Testis (tissue), 5 donors: ENCODE measurements at places on chromosomes 11 and 22. TPM values are rescaled to one million over a fixed set of nuclear protein-coding genes. Genes with fewer than 3 reads are reported as not detected.

DNA sequence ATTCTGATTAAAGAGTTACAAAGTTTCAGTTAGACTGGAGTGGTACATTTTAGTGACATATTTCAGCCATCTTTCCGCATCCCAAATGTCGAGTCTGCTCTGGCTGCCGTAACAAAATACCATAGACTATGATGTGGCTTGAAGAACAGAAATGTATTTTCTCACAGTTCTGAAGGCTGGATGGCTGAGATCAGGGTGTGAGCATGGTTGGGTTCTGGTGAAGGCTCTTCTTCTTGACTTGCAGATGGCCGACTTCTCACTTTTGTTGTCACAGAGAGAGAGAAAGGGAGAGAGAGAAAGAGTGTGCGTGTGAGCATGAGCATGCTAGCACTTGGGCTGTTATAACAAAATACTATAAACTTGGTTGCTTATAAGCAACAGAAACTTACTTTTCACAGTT is 335.4 kb upstream of the RAG2 start:
- peak; percentile 27 for DNase-seq

DNA sequence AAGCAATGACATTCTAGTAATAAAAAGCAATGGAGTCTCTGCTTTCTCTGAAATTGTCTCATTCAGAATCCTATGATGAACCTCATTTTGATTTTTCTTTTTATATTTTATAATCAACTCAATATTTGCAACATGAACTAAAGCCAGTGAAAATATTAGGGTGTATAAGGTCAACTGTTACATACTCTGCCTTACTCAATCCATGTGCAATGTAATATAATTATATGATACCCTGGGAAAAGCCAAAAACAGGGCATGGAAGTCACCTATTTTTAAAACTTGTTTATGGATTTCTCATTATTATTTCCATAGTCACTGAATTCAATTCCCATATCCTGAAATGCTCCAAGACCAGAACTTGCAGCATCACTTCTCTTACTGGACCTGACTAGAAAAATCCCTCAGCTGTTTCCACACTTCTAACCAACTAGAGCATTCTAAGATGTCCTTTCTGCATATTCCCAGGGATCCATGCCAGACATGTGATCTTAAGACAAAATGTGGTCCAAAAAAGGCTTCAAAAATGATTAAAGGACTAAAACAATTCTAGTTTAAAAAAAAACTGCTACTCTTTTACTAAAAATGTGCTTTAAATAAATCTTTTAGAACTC is 97.3 kb downstream of the GUCY1A2 start:
- no peak for DNase-seq

GRCh38 chr11:107041088-107041444 is 22.8 kb upstream of the GUCY1A2 start:
- no peak for DNase-seq

GRCh38 chr22:38423512-38424503 is 31.2 kb downstream of the KCNJ4 start:
- DNase-seq: no peak

GRCh38 chr22:29636751-29637150 is 33.3 kb downstream of the NF2 start:
- DNase-seq: peak; percentile 34

PHOX2A gene
- total RNA-seq: 1.3 TPM

OR51I1 gene
- total RNA-seq: 1.1 TPM

DNA sequence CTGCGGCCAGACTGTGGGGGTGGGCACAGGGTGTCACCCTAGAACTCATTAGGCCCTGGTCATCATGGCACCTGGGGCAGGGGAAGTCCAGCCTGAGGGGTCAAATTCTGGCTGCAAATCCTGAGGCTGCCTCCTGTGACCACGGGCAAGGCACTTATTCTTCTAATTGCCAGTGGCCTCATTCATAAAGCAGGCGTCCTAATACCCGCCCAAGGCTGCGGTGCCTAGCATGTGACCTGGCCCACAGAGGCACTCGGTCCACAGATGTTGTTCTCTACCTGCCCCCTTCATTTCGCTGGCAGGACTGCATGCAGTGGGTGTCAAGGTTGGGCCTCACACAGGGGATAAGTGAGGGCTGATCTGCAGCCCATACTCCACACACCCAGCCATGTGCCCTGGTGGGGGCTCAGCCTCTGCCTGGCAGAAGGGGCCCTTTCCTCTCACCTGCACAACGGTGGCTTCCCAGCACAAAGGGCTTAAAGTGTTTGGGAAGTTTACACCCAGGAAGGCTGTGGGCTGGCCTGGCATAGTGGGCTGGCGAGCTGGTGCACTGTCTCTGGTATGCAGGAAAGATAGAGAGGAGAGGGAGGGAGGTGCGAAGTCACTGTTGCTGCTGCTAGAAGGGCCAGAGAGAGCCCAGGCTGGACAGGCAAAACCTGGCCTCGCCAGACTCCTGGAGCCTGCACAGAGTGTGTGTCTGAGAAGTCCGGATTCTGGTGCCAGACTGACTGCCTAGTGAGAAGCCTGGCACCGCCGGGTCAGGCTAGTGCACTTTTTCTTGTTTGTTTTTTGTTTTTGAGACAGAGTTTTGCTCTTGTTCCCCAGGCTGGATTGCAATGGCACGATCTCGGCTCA is 3.2 kb downstream of the MPST start:
- no peak for DNase-seq

GRIK4 gene
- 2.6 TPM for total RNA-seq

GRCh38 chr11:64865286-64866172 is 12.9 kb downstream of the EHD1 start:
- no peak for DNase-seq

DNA sequence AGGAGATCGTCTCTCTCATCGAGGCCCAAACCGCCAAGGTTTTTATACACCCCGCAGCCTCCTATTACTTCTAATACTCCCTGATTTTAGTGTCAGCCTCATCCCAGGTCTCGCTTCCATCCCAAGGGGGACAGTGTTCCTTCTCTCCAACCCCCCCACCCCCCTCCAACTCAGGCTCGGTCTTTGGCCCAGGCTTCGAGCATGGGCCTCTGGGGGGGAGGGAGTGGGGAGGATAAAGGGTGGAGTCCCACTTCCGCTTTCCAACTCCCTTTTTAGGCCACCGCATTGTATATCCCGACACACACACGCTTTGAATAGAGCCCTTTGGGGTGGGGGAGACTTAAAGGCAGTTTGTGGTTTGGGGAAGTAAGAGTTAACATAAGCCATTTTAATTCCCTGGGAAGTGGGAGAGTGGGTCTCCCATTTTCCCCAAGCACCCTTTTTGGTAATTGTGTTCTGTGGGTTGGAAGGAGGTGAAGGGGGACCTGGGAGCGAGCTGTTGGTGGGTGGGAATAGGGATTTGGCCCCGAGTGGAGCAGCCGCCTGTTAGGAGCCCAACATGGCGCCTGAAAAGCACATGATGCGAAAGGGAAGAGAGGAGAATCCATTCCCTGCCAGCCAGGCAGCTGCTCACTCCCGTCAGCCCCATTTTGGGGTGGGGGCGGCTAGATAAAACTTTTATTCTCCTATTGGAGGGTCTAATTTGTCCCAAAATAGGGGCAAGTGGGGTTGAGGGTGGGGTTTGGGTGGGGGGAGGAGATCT is 844 bp downstream of the PCF11 start:
- DNase-seq: peak; percentile 75
